ENCODE measurements at places on chromosomes 3 and 15.

GRCh38 chr15:82140886-82141285 lies 95.1 kb upstream of the MEX3B start:
- no peak for DNase-seq

DNA sequence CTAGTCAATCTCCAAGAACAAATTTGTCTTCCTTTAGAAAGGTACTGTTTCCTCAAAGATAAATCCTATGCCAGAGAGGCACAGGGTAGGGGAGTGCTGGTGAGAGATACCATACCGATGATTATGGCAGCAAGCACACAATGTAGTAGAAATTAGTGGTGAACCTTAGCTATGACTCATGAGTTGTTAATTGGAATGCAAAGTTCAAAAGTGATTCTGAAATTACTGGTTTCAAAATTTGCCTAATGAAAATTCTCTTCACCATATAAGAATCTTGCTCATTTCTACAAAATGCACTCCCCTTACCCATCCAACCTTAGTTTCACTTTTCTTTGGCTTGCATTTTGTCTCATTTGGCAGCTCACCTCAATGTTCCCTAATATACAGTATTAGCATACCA lies 139.5 kb upstream of the SLC2A2 start:
- DNase-seq, result no peak

- no peak for DNase-seq
These were observed 530.2 kb upstream of the CBLB start for GRCh38 chr3:106398891-106399600.

DNA sequence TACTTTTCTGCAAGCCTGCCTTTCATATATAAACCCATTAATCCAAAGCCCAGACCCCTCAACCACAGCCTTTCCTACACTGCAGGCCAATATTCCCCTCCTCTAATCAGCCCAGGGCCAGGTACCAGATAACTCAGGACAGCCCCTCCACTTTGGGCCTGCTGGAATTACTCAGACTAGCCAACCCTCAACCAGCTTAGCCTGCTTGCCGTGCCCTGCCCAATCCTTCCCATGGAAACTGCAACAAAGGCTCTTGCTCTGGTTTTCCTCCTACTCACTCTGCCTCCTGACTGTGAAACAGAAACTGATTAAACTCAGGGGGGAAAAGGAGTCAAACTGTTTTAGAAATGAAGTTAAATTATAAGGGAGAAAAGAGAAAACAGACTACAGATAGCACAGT lies 248.1 kb downstream of the KLF13 start:
- no peak for DNase-seq

GRCh38 chr15:28885630-28886430 lies at the start of gene APBA2:
Gene APBA2 (plus strand): TSS chr15:28885974. CDS start chr15:29053885, 167,911 bp downstream.
- DNase-seq, result no peak

GRCh38 chr3:52237006-52237656 lies 1.8 kb downstream of the TWF2 start:
- no peak for DNase-seq

DNA sequence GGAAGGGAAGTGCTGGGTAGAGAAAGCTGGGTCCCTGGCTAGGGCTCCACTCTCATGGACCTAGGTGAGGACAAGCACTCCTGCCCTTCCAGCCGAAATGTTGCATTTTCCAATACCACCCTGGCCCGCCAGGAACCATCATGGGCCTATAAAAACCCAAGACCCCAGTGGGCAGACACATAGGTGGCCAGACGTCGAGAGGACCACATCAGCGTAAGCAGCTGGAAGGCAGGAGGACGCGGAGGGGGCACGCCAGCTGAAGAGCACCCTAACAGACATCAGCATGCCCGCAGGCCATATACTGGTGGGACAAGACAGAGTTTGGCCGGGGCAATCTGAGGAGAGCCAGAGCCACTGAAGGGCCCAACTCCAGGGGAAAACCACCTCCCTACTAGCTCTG lies 98.3 kb downstream of the GBE1 start:
- DNase-seq, result no peak

DNA sequence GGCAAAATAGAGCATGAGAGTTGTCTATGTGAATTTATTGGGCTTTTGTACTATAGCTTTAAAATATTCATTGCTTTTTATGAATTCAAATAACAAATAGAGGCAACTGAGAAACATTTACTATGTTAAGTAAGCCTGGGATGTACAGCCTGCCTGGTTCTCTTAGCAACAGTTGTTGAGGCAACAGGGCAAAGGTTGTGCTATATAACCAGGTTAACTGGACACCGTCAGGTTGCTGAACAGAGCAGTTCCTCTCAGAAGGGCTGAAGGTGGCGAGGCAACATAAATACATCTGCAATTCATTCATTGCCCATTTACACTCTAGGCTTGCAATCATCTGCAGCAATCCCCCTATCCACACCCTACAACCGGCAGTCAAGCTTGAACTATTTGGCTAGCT lies 78.2 kb downstream of the GTF2E1 start:
- DNase-seq, result no peak

GRCh38 chr3:172608575-172608974 lies 85.3 kb upstream of the TNFSF10 start:
- DNase-seq, result no peak

DNA sequence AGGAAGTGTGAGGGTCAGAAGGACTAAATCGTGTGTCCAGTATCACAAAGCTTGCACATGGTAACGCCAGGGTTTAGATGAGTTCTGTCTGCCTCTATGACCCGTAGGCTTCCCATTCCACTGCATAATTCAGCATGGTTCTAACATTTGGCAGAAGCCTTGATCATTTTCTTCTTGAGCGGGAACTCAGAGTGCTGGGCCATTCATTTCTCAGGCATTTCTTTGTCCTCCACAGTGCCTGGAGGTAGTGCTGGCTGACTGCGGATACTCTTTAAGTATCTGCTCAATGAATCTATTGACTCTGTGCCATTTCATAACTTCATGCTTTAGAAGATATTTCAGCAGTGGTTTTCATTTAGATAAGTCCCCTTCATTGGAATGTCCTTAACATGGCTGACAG lies 370.2 kb downstream of the EPHB1 start:
- DNase-seq, result no peak

DNA sequence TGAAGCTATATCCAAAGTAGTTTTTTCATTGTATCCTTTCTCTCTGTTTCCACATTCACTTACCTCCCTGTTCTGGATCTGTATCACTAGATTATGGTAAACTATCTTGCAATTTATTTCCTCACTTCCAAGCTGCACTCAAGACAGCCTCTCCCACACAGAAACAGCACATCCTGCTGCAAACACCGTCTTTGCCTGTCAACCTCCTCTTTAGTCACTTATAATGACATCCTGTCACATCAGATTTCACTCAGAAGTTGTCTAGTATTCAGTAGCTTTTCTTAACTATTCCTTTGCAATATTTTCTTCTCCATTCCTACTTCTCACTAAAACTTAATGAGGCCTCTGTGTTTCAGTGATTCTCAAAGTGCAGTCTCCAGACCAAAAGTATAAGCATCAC lies 490.8 kb downstream of the IGSF11 start:
- no peak for DNase-seq

GRCh38 chr3:169404520-169404890 lies 259.0 kb downstream of the MECOM start:
- no peak for DNase-seq

- DNase-seq, result peak; percentile 17
These were observed 181.4 kb downstream of the SMAD6 start for GRCh38 chr15:66883284-66883911.

- DNase-seq, result no peak
These were observed 435.6 kb downstream of the GOLGA6L6 start for GRCh38 chr15:20106026-20106425.

- DNase-seq, result no peak
These were observed 276.4 kb downstream of the XXYLT1 start for GRCh38 chr3:194994551-194994981.

- no peak for DNase-seq
These were observed 372.5 kb downstream of the IL20RB start for GRCh38 chr3:137330246-137330645.

DNA sequence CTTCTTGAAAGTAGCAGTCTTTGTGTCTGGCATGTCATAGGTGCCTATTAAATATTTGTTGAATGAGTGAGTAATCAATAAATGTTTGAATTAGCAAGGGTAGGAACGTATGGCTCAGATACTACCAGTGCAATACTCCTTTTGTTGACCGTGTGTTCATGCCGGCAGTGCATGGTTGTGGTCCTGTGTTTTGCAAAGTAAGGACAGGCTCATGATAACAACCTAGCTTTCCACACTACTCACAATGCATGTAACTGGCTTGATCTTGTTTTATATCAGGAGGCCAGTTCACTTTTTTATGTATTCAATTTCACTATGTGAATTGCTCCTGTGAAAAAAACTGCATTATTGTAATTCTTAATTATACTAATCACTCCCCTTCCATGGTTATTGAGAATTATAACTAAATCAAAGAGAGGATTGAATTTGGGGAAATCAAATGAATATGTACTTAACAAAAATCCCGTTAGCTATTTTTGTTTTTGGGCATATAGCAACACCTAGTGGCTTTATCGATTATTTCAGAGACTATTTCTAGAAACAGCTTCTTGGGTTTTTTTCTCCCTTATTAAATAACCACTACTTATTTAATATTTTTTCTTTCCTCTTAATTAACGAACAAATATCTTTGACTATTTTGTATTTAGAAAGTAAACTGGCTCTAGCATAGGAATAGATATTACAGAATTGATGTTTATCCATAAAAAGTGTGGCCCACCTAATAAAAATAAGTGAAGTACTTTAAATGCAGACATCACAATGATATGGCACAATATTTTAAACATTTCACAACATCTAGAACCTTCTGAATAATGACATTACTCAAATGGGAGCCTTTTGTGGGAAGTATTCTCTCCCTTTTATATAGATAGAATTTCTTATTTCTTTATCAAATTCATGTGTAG lies 218.5 kb downstream of the BBX start:
- no peak for DNase-seq

- no peak for DNase-seq
These were observed 1445.1 kb upstream of the CADM2 start for GRCh38 chr3:83513677-83514076.

- DNase-seq, result no peak
These were observed 7.5 kb downstream of the ZNF148 start for GRCh38 chr3:125367403-125368230.

DNA sequence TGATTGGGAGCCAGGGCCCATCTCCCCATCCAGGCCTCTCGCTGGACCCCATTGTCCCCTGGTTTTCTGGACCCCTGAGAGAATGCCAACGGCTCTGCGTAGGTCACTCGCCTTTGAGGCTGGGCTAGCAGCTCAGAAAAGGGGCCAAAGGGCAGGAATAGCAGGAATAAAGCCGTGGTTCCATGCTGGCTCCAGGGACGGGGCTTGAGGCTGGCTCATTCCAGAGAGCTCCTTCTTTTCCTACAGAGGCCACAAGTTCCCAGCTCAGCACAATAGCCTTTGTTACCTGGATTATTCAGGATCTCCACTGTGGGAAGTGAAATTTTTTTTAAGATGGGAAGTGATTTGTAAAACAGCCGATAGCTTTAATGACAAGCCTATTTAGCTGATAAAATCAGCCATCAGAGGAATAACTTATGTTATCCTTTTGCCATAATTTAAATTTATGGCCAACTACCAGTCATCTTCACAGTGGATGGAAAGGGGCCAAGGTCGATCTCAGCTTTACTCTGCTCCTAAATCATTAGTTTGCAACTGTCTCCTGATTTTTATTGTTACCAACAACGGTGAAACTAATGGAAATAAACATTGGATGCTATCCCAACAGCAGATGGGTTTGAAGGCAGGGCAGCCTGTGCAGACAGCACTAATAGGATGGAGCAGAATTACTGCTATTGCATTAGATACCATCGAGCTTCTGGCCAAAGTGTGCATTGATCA lies 124.3 kb downstream of the TMEM266 start:
- no peak for DNase-seq

DNA sequence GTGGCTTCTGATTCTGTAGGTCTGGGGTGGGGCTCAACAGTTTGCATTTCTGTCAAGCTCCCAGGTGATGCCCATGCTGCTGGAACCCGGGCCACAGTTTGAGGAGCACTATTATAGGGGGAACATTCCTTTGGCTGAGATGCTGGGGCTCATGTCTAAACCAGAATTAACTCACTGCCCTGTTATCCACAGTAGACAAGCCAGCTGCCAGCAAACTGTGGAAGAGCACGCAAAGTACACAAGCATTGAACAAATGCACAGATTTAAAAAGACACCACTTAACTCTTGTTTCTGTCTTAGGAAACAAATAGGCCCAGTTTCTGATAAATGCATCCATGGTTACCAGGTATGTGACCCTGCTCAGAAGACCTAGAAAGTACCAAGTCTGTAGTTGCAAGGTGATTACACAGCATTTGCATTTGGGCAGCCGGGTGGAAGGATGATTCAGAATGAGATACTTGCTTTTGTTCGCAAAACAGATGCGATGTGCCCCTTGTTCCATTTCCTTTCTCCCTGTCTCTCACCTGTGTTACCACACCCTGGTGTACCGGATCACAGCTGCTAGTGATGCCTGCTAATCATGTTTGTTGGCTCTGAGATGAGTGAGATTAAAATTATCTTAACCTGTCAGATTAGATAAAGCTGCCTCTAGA lies 12.4 kb downstream of the GYG1 start:
- no peak for DNase-seq

GRCh38 chr15:94125156-94125555 lies 106.2 kb upstream of the MCTP2 start:
- DNase-seq, result no peak

- no peak for DNase-seq
These were observed 74.3 kb downstream of the TCF12 start for GRCh38 chr15:56992725-56993124.

GRCh38 chr3:17398959-17399551 lies 343.4 kb downstream of the TBC1D5 start:
- no peak for DNase-seq

DNA sequence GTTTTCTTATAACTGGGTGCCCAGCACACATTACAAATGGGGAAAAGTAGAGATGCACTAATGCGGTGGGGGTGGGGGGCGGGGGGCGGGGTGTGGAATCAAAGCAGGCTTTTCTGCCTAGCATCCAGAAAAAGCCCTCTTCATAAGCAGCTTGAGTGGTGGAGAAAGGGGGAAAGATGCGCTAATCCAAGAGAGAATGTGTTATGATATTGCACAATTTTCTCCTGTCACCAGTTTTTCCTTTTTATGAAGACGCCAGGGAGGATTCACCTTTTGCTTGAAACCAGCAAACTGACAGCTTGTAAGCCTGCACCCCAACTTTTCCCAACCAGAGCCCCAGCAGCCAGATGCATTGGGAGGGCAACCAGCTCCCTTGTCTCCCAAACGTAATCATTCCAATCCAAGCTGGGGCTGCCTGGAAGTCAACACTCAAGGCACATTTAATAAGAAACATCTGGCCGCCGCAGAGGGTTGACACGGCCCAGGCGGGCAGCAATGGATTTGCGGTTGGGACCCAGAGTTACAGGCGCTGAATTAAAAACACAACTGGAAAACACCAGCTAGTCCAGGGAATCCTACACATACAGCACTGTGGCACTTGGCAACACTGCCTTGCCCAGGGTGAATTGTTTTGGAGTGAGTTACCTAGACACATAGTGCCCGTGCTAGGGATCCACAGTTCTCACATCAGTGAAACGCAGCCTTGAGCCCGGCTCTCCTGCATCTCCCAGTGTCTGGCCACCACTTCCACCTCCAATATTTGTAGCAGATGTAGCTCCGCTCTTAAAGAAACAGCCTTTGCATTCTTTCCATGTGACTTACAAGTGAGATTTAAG lies 218.5 kb upstream of the PRICKLE2 start:
- no peak for DNase-seq

GRCh38 chr3:33071181-33071580 lies 25.8 kb downstream of the GLB1 start:
- no peak for DNase-seq

- no peak for DNase-seq
These were observed 146.3 kb upstream of the LMCD1 start for GRCh38 chr3:8355346-8355745.

GRCh38 chr3:102141096-102141927 lies 292.0 kb downstream of the NFKBIZ start:
- no peak for DNase-seq
